Activated CD8-positive, alpha-beta memory T cell treated with anti-CD3 and anti-CD28 coated beads for 4 hours (primary cell): ENCODE measurements at places on chromosomes 4 and X.

- DNase-seq = no peak
Observed at GRCh38 chr4:8908206-8908893, 36.7 kb upstream of the HMX1 start.

DNA sequence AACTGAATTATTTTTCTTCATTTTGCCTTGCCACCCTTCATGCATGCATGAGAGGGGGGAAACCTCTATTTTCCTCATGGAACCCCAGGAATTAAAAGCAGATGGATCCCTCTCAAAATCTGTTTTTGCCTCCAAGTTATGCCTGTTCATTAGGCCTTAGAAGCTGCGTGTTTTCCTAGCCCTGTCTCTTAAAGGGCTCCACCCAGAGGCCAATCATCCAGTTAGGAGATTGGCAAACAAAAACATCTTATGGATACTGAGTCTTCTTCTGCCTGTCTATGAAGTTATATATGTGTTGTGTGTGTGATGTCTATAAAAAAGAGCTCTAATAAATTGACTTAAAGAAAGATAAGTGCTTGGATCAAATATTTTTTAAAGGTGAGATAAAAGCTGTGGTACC is 142.9 kb downstream of the ANAPC10 start:
- DNase-seq = no peak

GRCh38 chrX:77342004-77342403 is 105.2 kb upstream of the FGF16 start:
- no peak for DNase-seq

GRCh38 chr4:125538670-125539069 is 223.9 kb downstream of the FAT4 start:
- no peak for DNase-seq

DNA sequence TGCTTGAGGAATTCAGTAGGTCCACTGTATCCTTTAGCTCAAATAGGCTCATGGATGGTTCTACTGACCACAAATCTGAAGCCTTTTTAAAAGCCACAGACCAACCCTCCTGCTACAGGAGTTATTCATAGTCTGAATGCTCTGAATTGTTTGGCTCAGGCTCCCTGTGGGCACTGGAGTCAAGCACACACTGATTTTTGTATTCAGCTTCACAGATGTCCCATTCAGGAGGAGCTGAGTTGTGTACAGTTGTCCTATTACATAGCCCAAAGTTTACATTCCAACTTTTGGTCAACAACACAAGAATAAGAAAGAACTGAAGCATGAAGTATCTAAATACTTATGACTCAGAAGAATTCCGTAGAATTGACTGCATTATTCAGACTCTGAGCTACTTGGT is 243.9 kb downstream of the UNC5C start:
- no peak for DNase-seq

GRCh38 chr4:89939994-89940393 is 45.3 kb downstream of the MMRN1 start:
- no peak for DNase-seq

- no peak for DNase-seq
Observed at GRCh38 chr4:159141193-159141592, 38.3 kb downstream of the RAPGEF2 start.

GRCh38 chrX:9953396-9953795 is 13.8 kb upstream of the CLDN34 start:
- no peak for DNase-seq

DNA sequence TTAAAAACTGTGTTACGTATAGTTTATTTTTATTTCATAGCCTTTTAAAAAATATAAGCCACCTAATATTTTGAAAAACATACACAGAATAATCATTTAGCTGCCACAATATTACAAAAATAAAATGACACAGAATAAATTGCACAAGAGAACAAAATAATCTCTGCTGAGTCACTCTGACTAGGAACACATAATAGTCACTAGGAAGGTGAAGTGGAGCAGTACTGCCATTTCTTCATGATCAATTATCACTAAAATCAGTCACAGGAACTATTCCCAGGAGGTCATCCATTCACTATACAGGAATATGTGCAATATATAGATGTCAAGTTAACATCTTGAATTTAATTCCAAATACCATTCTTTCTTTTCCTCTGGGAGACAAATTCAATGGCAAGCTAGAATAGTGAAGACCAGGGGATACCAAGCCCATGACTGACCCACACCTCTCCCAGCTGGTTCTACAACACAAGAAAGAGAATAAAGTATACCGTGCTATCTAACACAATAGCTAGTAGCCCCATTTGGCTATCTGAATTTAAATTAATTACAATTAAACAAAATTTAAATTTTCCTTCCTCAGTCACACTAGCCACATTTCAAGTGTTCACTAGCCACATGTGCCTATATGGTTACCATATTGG is 5.9 kb downstream of the SMIM43 start:
- no peak for DNase-seq

GRCh38 chrX:103774070-103774642 is 2.5 kb upstream of the PLP1 start:
- no peak for DNase-seq

GRCh38 chr4:78846258-78846657 is 70.1 kb downstream of the BMP2K start:
- DNase-seq = no peak

DNA sequence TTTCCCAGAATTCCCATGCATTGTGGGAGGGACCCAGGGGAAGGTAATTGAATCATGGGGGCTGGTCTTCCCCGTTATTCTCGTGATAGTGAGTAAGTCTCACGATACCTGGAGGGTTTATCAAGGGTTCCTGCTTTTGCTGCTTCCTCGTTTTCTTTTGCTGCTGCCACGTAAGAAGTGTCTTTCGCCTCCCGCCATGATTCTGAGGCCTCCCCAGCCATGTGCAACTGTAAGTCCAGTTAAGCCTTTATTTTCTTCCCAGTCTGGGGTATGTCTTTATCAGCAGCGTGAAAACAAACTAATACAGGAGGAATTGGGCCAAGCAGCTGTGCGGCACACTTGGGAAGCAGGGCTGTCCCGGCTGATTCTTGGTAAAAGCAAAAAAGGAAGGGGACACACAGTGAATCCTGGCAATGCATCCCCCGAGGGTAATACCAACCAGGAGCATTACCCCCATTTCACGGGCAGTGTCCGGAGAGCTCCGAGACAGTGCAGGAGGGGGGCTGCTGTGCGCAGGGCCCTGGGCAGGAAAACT is 185.7 kb downstream of the AFAP1 start:
- DNase-seq = no peak

GRCh38 chr4:105815701-105816100 is 79.6 kb upstream of the NPNT start:
- no peak for DNase-seq

DNA sequence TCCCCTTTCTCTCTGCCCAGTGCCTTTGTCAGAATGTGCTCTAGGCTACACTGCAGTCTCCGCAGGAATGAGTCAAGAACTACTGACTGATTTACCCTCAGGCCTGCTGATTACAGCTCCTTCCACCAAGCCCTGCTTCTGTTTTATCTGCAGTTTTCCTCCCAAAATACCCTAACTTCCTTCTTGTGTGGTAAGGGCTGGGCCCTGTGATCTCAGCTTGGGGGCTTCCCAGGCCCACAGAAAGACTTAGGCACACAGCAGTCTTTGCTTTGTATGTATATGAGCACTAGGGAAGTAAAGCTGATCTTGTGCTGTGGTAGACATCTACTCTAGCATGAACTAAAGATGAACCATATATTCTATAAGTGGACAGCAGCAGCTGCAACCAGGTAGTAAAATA is 18.8 kb downstream of the PAK3 start:
- no peak for DNase-seq

- no peak for DNase-seq
Observed at GRCh38 chrX:13007519-13008188, 32.7 kb downstream of the TMSB4X start.

DNA sequence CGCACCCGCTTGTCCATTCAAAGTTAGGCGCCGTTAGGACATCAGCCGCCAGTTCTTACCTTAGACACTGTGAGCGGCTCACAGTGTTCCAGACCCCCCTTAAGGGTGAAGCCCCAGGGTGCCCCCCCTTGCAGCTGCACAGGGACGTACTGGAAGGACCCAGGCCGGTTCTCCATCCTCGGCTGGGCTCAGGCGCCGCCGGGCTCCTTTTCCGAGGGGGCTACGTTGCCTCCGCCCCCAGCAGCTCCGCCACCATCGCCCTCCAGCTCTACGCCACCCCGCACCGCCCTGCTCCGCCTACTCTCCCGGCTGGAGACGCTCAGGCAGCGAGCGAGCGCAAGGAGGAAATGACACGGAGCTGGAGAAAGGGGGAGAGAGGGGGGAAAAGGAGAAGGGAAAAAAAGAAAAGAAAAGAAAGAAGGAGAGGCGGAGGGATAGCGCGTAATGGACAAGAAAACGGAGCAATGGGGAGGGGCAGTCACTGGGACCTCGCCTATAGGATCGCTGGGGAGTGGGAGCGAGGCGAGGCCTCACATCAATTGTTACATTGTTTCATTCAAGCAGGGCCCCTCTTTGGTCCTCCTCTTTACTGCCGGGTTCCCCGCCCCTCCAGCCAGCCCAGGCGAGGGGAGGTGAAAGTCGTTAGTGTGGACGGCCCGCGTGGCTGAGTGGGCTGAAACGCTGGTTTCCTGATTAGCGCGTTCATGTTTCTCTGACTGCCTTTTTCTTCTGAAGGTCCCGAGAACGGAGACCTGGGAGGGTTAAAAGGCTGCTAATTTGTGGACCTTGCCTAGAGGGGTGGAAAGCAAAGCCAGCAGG is at the start of gene SHROOM4:
Gene SHROOM4 (minus strand): TSS at position 352 of the 819 bp plus-strand sequence. CDS start 176 bp downstream, at position 176.
- DNase-seq = no peak

GRCh38 chr4:7691982-7692381 is 247.7 kb downstream of the AFAP1 start:
- DNase-seq = no peak

DNA sequence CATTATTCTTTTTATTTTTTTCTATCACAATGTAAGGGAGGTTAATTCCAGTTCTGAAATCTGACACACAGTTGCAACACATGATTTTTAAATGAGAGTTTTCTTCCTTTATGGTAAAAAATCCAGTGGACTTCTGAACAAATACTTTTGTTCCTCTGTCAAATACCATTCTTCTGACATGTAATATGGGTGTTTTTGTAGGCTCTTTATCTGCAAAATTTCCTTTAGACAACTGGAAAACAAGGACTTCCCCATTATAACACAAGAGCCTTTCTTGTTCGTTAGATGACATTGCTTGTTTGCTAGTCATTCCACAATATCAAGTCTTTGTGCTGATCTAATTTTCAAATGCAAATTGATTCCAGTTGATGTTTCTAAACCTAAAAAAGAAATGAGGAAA is 7.7 kb downstream of the FANCB start:
- DNase-seq = no peak

DNA sequence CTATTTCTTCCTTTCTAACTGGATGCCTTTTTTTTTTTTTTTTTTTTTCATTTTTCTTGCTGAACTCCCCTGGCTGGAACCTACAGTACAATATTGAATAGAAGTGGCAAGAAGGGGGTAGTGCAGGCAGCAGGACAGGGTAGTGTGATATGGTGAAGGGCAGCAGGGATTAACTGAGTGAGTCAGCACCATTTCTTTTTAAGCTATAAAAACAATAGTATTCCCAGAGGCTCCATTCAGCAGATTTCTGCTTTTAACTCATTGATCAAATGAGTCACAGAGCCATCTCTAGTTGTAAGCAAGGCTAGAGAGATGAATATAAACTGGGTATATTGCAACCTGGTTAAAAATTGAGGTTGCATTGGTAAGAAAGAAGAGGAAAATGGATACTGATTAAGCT is 53.6 kb upstream of the SETD7 start:
- DNase-seq = no peak

DNA sequence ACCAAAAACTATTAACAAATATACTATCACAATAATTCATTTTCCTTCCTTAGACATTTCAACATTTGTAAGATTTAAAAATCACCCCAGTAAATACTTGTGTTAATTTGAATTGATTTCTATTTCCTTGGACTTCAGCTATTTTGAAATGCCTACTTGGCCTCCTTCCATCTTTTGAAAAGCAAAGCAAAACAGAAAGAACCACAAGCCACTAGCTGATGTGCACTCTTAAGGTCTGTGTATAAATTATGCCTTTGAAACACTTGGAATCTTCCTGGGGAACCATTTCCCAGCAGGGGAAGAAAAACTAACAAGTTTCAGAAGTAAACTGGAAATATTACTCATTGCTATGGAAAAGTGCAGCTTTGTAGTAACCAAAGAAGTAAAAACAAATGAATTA is 139.8 kb downstream of the CLCN4 start:
- DNase-seq = no peak

GRCh38 chr4:19999775-20000414 is 251.8 kb upstream of the SLIT2 start:
- DNase-seq = no peak

- DNase-seq = no peak
Observed at GRCh38 chr4:24273136-24273535, 311.2 kb downstream of the DHX15 start.

DNA sequence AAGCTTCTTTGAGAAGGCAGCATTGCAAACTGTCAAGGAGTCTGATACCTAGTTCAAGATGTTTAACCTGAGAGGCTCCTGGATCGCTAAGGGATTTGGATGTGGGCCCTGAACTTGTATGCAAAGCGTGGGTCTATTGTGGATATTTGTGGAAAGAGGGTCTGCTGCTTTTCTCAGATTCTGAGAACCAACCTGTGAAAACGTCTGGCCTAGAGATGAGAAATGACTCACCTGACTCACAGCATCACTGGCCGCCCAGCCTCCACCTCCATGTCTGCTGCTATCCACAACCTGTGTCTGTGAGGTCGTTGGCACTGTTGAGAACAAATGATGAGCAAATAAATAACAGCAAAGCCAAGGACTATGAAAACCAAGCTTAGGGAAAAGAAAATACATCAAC is 33.3 kb upstream of the PROM1 start:
- DNase-seq = no peak

- no peak for DNase-seq
Observed at GRCh38 chr4:19472666-19473065, 779.0 kb upstream of the SLIT2 start.

GRCh38 chr4:158166701-158167100 is 6.1 kb downstream of the GASK1B start:
- no peak for DNase-seq

GRCh38 chr4:8880851-8881250 is 9.2 kb upstream of the HMX1 start:
- no peak for DNase-seq

DNA sequence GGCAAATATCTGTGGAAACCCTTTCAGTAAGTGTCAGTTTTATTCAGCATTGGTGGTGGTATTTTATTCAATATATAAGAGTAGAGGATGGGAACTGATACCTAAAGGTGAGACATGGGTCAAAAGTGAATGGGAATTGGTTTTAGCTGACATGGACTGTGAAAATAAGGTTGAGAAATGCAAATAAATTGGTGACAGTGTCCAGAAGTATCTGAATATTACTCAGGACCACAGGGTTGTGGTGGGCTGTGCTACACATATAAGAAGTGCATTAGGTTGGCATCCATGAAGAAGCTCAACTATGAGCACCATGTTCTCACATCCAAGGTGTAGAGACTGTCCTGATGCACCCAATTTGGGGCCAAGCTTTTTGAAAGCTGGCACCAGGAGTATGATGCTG is 45.0 kb downstream of the ETDC start:
- DNase-seq = no peak

- DNase-seq = no peak
Observed at GRCh38 chrX:338836-339400, 20.3 kb upstream of the GTPBP6 start.
